H1 (cell line): ENCODE measurements at places on chromosomes 1 and 21.
A peak's percentile ranks its signal among the peaks of the same experiment; 100 is the strongest.

DNA sequence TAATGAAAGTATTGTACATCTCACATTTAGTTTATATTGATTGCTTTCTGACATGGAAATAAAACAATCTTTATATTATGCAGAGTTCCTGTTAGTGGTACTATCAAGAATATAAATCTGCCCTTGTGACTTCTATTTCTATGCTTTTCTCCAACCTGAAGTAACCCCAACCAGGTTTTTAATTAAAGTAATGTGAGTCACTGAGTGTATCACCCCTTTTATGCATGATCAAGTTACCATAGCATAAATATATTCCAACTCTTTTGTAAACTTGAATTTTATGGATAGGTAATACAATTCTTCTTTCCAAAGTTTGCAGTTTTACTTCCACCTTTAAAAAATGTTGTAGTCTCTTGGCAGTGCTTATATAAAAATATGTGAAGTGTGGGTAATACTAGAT, 532.3 kb downstream of the USP25 start:
- no peak overlapping the region for H3K4me3 ChIP-seq
- no peaks in the 10 kb centered on the region for H3K27me3 ChIP-seq
- no peak overlapping the region for H3K27ac ChIP-seq
- no peaks in the 10 kb centered on the region for H3K36me3 ChIP-seq
- H3K4me1 ChIP-seq = no peaks in the 10 kb centered on the region

DNA sequence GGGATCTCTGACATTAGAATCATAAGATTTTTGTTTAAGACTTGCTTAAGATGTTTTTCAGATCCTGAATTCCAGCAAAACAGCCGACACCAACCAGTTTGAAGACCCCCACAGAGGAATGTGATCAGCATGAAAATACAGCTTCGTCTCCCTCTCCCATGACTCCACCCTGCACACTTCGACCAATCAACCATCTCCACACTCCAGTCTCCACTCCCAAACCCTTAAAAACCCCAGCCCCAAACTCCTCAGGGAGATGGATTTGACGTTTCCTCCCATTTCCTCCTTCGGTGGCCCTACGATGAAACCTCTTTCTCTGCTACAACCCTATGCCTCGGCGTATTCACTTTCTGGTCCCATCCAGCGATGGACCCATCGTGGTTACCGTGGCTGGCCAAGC, 30.1 kb upstream of the KIF26B start:
- H3K36me3 ChIP-seq = no peaks in the 10 kb centered on the region
- DNase-seq = no peak
- no peak overlapping the region for H3K27ac ChIP-seq
- no peak overlapping the region for H3K4me3 ChIP-seq
- H3K27me3 ChIP-seq = no peaks in the 10 kb centered on the region
- 0 out of 2 replicates have a peak, but pooled peaks cover 2% of the 10 kb centered on the region for H3K4me1 ChIP-seq

- no peaks in the 10 kb centered on the region for H3K36me3 ChIP-seq
- no peak overlapping the region; the same call in 1 of the 2 replicates for H3K27ac ChIP-seq
Observed at GRCh38 chr1:41813226-41813625, 105.5 kb downstream of the HIVEP3 start.

DNA sequence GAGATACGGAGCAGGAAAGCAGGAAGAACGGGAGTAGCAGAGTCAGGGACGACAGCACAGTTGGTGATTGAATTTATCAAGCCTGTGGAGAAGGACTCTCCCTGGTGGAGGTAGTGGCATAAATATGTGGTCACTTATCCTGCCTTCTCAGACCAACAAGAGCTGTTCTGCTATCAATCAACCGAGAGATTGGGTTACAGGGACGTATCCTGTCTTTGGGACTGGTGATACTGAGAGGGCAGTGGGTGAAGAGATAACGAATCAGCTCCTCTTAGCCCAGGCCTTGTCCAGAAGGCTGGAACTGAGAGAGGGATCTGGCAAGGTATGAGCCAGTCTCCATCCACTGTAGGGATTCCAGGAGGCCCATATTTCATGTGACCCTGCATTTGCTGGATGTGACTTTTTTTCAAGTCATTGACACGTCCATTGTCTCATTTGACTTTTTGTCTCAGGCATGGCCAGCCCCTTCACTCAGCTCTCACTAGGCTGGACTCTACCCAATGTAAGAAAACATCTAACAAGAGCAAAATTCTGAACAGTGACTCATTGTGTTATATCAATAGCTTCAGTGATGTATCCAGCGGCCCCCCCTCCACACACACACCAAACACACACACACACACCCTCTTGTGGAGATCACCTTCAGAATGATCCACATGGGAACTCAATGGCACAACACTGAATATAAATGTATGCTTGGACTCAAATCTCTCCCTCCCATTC, 11.3 kb downstream of the C1orf116 start:
- peaks cover 11% of the 10 kb centered on the region; the same call in 1 of the 2 replicates for H3K4me1 ChIP-seq
- H3K4me3 ChIP-seq = no peak overlapping the region
- no peak for DNase-seq
- H3K36me3 ChIP-seq = no peaks in the 10 kb centered on the region
- no peak overlapping the region for H3K27ac ChIP-seq

DNA sequence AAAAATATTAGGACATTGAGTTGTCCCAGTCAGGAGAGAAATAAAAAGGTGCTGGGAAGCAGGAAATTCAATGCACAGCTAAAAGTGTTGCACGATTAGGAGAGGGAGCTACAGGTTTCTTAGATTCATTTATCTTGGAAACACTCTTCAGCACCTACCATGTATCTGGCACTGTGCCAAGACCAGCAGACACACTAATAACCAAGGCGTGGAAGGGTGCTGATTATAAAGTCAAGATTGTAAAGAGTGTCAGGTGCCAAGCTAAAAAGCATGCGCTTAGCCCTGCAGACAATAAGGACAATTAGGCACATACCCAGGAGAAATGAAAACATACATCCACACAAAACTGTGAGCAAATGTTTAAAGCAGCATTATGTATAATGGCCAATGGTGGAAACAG, 129.9 kb downstream of the DSCAM start:
- no peak for DNase-seq
- no peak overlapping the region for H3K4me3 ChIP-seq
- no peak overlapping the region for H3K27ac ChIP-seq

DNA sequence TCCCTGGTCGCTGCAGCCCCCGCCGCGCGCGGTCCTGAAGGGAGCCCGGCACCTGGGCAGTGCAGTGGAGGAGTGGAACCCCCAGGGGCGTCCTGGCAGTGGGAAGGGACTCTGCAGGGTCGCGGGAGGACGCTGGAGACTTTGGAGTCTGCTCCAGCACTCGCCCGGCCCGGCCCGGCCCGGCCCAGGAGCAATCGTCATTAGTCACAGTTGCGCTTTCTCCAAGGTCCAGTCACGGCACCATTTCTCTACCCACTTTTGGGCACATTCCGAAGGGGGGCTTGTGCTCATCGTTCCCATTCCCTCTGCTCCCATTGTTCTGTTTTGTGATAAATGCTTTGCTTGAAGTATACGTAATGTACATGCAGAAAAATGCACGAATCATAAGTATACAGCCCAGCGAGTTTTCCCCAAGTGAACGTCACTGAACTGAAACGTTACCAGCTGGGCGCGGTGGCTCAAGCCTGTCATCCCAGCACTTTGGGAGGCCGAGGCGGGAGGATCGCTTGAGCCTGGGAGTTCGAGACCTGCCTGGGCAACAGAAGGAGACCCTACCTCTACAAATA, 999 bp downstream of the THAP3 start:
- no peaks in the 10 kb centered on the region for H3K4me1 ChIP-seq
- H3K4me3 ChIP-seq = peak overlapping the region; percentile 75
- DNase-seq = no peak

DNA sequence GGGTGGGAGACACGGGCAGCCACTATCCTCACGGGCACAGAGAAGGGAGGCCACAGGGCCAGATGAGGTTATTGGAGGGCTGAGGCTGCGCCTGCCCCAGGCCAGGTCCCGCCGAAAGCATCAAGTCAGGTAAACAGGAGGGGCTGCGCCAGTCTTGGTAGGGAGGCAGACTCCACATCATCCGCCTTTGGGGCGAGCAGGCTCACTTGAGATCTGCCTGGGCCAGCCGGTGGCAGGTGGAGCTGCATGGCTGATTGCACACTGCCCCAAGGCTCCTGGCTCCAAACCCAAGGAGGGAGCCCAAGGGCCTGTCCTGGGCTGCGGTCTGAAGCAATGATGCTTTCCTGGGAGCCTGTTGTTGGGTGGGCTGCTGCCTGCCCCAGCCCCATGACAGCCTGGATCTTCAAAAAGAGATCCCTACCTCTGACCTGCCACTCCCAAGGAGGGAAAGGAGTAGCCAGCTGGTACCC, 4.6 kb downstream of the SMIM1 start:
- no peaks in the 10 kb centered on the region; the same call in 1 of the 2 replicates for H3K27me3 ChIP-seq
- peaks cover 24% of the 10 kb centered on the region for H3K36me3 ChIP-seq
- H3K27ac ChIP-seq = no peak overlapping the region
- DNase-seq = no peak
- no peaks in the 10 kb centered on the region for H3K4me1 ChIP-seq

DNA sequence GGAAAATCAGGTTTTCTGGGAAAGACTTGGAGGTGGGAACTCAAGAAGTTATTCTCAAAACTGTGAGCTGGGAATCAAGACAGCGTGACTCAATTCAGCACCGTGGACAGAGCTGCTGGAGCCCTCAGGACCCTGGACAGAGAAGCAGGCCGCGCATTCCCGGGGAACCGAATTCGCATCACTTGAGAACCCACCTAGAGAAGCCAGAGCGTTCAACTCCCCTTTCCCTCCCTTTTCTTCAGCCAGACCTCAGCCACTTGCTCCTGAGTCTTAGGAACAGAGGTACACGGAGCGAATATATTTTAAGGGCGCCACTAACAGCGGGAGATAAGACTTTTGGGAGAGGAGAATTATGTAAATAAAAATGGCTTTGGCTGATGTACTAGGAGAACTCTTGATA, 2.0 kb upstream of the LIN28A start:
- H3K27ac ChIP-seq = no peak overlapping the region
- peaks cover 10% of the 10 kb centered on the region for H3K4me1 ChIP-seq
- peak; percentile 97 for DNase-seq
- H3K36me3 ChIP-seq = peaks cover 2% of the 10 kb centered on the region; the same call in 1 of the 2 replicates

GRCh38 chr1:222653178-222653827, 35.4 kb downstream of the MIA3 start:
- peaks cover 77% of the 10 kb centered on the region for H3K36me3 ChIP-seq
- H3K4me1 ChIP-seq = no peaks in the 10 kb centered on the region
- no peaks in the 10 kb centered on the region for H3K27me3 ChIP-seq
